ENCODE measurements at places on chromosomes 11 and 22.

- no peak for DNase-seq
Measured at GRCh38 chr11:115803073-115803740, 299.0 kb upstream of the CADM1 start.

DNA sequence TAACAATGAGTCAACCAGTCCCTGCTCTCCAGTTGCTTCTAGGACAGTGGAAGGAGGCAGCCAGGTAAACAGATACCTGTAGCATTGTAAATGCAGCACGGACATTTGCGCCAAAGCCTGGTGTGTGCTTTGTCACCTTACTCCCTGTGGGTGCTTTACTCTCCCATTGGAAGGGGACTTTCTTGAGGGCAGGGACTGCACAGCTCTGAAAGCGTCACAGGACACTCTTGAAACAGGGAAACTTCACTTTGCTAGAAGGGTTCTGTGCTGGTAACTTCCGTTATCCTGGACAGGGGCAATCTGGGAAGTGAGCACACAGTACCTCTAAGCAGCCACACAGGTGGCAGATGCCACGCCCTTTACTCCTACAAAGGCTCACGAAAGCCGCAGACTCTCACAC lies 99.8 kb downstream of the MYO18B start:
- DNase-seq: no peak

GRCh38 chr11:17165247-17165890 lies 42.4 kb downstream of the PIK3C2A start:
- no peak for DNase-seq

DNA sequence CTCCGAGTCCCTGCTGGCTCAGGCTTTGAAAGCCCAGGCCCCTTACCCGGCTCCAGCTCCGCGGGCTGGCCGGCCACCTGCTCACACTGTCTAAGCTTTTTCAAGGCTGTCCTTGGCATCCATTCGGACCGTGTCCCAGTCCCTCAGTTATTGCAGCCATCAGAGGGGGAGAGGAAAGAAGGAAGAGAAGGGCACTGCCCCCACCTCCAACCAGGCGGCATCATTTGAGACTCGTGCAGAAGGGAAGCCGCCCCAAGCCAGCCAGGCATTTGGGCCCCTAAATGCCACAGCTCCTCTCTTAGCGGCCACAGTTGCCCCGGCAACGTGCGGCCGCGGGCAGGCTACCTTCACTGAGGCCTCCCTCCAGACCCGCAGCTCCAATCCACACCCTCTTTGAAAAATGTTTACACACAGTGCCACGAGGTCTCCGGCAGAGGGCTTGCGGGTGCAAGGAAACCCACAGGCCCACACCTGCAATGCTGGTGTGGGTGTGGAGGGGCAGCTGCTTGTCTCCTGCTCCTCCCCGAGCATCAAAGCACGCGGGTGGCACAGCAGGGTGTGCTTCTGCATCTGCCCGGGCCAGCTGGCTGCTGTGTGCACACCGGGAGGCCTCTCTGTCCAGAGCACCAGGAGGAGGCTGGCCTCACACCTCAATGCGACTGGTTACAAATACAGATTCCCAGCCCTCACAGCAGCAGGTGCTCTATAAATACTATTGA lies 124.4 kb downstream of the CTTN start:
- DNase-seq: no peak

GRCh38 chr11:47864901-47865300 lies 16.8 kb upstream of the NUP160 start:
- DNase-seq: no peak

DNA sequence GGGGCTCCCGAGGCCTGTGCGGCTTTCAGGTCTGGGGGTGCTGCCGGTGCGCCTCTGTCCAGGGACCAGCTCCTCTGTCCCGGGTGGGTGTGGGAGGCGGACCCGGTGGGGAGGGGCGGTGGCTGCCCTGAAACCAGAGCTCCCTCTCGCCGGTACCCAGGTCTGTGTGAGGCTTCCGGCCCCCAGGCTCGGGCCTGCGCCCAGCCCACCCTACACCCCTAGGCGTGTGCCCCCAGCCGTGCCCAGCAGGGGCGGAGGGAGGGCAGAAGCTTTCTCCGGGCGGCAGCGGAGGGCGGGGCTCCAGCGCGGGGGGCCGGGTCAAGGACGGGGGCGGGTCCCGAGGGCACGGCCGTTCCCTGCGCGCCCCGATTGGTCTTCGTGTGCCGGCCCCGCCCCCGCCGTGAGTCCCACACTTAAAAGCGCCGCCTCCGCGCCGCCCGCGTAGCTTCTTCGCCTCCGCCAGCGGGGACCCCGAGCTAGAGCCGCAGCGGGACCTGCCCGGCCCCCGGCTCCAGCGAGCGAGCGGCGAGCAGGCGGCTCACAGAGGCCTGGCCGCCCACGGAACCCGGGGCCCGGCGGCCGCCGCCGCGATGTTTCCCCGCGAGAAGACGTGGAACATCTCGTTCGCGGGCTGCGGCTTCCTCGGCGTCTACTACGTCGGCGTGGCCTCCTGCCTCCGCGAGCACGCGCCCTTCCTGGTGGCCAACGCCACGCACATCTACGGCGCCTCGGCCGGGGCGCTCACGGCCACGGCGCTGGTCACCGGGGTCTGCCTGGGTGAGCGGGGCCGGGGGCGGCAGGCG lies 616 bp downstream of the PNPLA2 start:
- peak; percentile 83 for DNase-seq

DNA sequence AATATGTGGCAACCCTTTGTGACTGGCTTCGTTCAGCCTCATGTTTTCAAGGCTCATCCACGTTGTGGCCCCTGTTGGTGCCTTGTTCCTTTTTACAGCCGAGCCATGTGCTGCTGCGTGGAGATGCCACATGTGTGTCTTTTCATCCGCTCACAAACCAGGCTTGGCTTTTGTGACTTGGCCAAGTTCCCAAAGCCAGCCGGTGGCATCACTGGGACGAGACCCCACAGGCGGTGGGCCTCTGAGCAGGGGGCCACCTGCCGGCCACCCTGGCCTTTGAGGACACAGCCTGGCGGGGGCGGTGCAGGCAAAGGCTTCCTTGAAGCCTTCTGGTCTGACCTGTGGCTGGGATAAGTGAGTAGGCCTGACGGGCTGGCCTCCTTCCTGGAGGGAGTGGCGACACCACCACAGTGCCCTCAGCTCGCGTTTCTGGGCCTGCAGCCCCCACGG lies 10.5 kb downstream of the GRK2 start:
- no peak for DNase-seq

DNA sequence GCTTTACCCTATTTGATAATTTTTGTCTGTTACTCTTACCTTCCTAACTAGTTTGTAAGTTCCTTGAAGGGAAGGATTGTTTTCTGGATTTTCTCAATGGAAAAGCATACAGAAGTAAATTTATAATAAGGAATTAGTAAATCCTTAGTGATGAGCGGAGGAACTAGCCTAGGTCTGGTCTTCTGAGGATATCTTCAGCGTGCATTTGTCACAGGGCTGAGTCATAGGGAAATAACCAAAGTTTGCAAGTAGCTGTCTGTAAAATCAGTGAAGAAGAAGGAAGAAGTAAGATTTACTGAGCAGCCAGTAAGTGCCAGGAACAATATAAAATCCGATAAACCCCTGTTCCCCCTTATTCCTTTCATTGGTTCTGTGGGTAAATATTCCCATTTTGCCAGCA lies 162.7 kb upstream of the SORL1-AS1 start:
- peak; percentile 69 for DNase-seq

- peak; percentile 36 for DNase-seq
Measured at GRCh38 chr11:8263109-8263768, 439 bp downstream of the LMO1 start.

DNA sequence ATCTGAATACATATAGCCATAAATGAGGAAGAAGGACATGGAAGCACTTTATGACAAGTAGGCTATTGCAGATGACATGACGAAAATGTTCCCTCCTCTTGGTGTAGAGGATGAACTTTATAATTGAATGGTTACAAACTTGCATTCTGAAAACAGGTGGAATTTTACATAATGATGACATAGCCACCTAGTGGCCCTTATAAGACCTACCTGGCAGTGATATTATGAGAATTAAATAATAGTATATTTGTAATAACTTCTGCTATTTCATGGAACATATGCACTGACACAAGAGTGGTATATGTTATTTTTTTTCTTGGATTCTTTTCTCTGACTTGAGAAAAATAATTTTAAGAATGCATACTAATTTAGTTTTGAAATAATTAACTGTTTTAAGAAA lies 22.9 kb downstream of the TRIM22 start:
- peak; percentile 24 for DNase-seq

DNA sequence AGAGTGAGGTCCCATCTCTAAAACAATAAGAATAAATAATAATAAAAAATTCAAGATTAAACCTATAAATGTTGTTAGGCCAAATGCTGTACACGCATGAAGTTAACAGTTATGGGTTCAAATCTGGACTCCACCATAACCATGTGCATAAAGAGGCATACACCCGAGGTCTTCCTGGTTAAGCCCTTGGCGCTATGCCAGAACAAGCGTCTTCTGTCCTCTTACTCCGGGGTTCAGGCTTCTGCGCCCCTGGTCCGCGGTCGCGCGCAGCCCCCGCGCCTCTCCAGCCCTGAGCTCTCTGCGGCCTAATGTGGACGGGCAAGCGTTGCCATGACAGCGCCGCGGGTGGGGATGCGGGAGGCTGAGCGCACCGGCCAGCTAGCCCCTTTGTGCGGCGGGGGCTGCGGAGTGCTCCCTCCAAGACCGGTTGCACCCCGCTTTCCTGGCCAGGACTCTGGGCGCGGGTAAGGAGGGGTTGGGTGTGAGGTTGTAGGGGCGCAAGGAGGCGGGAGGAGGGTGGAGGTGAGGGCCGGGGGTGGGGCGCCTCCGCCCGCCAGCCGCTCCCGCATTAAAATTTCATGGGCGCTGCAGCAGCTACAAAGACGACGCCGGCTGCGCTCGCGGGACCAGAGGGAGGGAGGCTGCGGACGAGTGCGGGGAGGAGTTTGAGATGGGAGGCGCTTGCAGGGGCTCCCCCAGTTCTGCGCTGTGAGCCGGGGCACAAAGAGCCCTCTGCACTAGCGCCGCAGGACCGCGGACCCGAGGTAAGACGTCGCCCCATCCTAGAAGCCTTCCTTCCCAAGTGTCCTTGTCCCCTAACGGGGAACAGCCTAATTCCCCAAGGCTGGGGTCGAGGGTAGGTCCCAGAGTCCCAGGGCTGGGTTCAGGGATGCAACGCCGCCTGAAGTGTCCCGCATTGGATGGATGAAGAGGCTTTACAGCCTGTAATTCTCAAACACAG lies at the start of gene MIAT:
TSS of gene MIAT (plus strand) at position 698 of the 961 bp plus-strand sequence.
- DNase-seq: no peak

DNA sequence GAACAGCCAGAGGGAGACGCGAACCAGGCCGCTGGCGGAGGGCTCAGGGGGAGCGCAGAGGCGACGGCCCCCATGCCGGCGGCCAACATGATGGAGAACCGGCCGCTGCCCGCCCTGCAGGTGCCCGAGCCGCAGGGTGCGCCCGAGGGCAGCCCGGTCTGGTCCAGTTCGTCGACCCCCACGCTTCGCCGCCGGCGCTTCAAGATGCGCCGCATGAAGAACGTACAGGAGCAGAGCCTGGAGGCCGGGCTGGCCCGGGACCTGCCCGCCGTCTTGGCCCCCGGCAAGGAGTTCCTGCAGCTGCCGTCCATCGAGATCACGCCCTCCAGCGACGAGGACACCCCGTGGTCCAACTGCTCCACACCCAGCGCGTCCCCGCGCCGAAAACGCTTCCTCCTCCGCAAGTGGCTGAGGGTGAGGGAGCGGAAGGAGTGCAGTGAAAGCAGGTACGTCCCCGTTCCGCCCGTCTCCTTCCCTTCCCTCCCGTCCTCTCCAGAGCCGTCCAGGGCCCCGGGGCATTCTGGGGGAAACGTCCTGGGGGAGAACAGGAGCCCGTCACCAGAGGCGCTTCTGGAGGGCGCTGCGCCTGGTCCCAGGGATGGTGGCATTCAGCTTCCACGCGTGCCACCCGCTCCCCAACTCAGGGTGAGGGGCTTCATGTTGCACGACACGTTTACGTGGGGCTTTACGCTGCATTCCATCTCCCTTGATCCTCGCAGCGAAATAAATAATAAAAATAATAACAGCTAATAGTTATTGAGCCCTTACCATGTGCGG lies 840 bp downstream of the GRAMD1B start:
- DNase-seq: peak; percentile 82

GRCh38 chr11:6345366-6345765 lies 25.1 kb upstream of the CAVIN3 start:
- DNase-seq: no peak

- DNase-seq: peak; percentile 15
Measured at GRCh38 chr11:114075891-114076441, 16.5 kb downstream of the ZBTB16 start.

DNA sequence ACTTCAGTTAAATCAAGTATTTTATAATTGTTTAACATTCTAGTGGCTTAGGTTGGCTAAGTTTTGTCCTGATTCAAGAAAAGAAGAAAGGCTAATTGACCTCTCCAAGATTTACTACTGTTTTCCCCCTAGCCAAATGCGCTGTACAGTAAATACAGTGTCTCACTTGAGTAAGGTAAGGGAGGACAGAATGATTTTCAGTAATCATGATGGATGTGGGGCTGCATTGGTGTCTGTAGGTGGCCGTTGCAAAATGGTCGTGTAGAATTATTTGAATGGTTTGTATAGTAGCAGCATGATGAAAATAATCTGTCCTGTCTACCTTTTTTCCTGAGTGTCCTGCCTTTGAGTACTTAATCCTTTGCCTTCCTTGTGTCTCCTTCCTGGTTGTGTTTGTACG lies 4.6 kb downstream of the CECR2 start:
- DNase-seq: no peak

DNA sequence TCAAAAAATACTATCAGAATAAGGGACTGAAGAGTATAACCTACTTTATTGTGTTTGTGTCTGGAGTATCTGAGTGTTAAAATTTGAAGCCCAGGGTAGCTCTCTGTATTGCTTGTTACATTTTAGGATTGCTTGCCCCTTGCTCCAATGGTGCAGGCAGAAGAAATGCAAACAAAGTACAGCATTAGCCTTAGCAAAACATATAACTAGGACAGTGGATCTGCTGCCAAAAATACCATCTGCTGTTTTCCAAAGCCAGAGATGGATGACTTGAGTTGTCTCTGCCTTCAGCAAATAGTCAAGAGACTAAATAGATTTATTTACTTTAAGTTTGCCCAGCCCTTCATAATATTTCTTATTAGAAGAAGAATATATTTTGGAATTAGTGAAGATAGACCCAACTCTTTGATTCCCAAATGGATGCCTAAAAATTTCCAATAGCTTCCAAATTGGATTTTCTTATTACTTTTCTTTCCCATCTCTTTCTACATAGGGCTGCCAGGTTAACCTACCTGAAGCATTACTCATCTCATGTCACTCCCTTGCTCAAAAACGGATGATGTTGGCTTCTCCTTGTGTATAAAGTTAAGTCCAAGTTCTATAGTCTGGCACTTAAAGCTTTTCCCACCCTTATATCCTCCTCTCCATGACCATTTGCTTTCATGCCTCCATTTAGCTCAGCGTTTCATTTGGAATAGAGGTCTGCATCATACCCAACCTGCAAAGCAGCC lies 66.3 kb downstream of the LDLRAD3 start:
- peak; percentile 16 for DNase-seq

DNA sequence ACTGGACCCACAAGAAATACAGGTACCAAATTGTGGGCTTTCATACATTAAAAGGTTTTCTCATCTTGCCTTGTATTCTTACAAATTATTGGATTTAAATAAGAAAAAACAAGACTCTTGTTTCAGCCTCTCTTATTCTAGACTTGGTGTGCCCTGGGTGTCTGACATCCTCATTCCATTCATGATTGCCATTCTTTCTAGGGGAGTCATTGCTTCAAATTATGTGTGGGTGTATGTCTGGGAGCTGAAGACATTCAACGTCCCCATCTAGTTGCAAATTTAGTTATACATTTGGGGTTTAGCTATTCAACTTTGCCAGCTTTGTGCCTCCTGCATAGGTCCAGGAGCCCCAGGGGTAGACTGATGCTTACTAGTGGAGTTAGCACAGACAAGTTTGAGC lies 18.1 kb downstream of the MAML2 start:
- DNase-seq: peak; percentile 92
